ENCODE measurements at places on chromosomes 6 and 20. TPM values are rescaled to one million over a fixed set of nuclear protein-coding genes. Genes with fewer than 3 reads are reported as not detected.

DNA sequence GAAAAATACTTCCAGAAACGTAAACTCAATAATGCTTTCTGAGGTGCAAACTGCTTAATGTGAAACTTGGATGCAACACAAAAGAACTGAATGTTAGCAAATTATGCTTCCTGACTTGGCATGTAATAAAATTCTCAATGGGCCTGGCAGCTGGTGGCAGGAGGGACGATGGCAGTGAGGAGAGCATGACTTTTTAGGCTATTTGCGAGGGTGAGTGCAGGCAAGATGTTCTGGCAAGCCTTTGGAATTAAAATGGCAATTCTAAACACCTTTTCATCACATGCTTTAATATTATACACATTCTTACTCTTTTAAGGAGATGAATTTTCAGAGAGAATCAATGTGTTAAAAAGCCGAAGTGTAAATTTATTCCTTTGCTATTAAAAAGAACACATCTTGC, 224.8 kb upstream of the CDH4 start:
- H3K4me3 ChIP-seq, result no peak overlapping the region
- no peak for DNase-seq
- 0 out of 2 replicates have a peak, but pooled peaks cover 3% of the 10 kb centered on the region for H3K27me3 ChIP-seq

GRCh38 chr6:141540207-141540606, 592.5 kb upstream of the GJE1 start:
- no peaks in the 10 kb centered on the region for H3K36me3 ChIP-seq
- no peaks in the 10 kb centered on the region for H3K4me1 ChIP-seq
- no peak overlapping the region for H3K4me3 ChIP-seq
- H3K27ac ChIP-seq, result no peak overlapping the region

CDH4 gene
- total RNA-seq, result 4.4 TPM

- no peak overlapping the region for H3K27ac ChIP-seq
- H3K36me3 ChIP-seq, result no peaks in the 10 kb centered on the region
Observed at GRCh38 chr6:43506667-43507471, 3.3 kb downstream of the LRRC73 start.

- H3K4me1 ChIP-seq, result no peaks in the 10 kb centered on the region
- no peak for DNase-seq
- no peak overlapping the region for H3K27ac ChIP-seq
- H3K36me3 ChIP-seq, result no peaks in the 10 kb centered on the region
- peaks cover 65% of the 10 kb centered on the region for H3K27me3 ChIP-seq
Observed at GRCh38 chr20:37423545-37423944, 77.6 kb downstream of the SRC start.

DNA sequence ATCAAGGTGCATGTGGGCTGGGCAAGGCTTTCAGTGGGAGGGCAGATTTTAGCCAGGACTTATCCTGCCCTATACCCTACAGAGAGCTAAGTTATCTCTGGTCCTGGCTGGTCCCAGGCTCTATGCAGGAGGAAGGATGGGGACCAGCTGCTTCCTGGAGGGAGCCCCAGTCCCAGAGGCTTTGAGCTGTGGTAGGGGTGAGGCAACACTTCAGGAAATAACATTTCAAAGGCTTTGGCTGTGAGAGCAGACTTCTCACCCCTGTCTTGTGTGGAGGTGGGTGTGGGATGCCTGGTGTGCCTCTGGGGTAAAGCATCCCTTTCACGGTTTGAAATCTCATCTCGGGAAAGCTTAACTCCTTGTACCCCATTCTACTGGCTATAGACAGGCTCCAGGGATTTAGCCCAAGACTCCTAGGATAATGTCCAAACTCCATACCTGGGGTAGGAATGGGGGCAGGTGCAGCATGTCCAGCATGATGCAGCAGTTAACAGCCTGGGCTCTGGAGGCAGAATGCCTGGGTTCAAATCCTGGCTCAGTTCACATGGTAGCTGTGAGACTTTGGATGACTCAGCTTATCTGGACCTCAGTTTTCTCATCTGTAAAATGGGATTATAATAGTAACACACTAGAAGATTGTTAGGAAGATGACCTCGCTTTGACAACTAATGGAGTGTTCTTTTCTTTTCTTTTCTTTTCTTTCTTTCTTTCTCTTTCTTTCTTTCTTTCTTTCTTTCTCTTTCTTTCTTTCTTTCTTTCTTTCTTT, 27.5 kb upstream of the SIRPA start:
- no peak overlapping the region for H3K27ac ChIP-seq
- H3K36me3 ChIP-seq, result no peaks in the 10 kb centered on the region
- DNase-seq, result no peak
- H3K4me1 ChIP-seq, result peaks cover 9% of the 10 kb centered on the region
- H3K4me3 ChIP-seq, result no peak overlapping the region

SLC17A4 gene
- not detected for total RNA-seq

LAMA4 gene
- 440 TPM for total RNA-seq

MUC22 gene
- not detected for total RNA-seq

SIRPB2 gene
- total RNA-seq, result not detected

- H3K27me3 ChIP-seq, result no peaks in the 10 kb centered on the region
- H3K4me3 ChIP-seq, result peak overlapping the region; percentile 85
- DNase-seq, result peak; percentile 26
- no peak overlapping the region for H3K27ac ChIP-seq
- no peaks in the 10 kb centered on the region for H3K36me3 ChIP-seq
Observed at GRCh38 chr6:154508573-154509375, 1.7 kb downstream of the CNKSR3 start.
